ENCODE measurements at places on chromosomes 3 and 15.

DNA sequence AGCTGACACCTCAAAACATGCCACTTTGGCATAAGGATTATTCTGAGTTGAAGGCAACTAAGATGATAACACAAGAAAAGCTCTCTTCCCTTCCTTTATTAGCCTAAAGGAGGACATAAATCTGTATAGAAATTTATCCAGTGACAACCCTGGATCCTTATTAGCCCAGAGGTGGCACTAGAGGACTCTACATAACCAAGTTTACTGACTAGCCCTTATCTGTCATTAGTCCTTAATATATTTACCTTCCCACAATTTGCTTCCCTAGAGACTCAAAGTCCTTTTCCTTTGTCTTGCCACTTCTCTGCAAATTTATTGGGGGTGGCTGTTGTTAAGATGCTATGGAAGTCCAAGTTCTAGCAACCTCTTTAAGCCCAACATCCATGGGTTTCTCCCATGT, 26.7 kb downstream of the CEP70 start:
- no peak for DNase-seq

DNA sequence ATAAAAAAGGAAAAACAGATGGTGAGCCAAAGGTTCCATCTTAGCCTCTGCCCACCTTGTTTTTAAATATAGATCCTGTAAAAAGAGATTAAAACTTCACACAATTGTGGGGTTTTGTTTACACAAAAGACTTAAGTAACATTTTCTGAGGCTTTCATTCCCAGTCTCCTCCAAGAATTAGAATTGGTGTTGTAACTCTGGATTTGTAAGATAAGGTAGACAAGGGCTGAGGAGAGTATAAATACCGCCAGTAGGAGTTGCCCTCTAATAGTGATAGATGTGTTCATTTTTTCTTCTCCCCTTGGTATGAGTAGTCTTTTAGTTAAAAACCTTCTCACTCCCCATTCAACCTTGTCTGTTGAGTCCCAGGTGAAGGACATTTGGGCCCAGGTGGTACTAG, 8.5 kb downstream of the MINDY2 start:
- DNase-seq: no peak

- no peak for DNase-seq
Measured at GRCh38 chr3:99686955-99687612, 48.7 kb downstream of the COL8A1 start.

- DNase-seq: no peak
Measured at GRCh38 chr15:82315519-82316246, 33.6 kb downstream of the GOLGA6L10 start.

DNA sequence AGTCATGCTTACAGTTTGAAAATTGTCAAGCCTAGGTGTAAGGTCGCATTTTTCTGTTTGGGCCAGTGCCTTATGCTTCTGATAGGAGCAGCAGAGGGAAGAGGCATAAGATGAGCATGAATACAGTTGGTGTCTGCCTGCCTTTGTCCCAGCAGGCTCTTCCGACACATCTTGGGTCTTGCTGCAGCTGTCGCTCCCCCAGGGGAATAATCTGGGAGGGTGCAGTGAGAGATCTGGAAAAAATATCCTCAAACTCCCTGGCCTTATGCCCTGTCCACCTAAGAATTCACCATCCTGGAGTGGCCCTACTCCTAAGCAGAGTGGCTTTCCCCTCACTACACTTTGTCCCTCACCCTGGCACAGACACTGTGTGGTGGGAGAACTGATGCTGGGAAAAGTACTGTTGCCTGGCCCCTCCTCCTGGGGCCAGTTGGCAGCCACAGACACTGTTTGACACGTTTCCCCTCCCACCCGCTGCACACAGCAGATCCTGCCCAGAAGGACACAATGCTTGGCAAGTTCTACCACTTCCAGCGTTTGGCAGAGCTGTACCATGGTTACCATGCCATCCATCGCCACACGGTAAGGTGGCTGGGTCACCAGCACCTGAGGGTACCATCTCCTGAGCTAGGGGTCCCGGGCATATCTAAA, 21.1 kb upstream of the RHO start:
- no peak for DNase-seq

DNA sequence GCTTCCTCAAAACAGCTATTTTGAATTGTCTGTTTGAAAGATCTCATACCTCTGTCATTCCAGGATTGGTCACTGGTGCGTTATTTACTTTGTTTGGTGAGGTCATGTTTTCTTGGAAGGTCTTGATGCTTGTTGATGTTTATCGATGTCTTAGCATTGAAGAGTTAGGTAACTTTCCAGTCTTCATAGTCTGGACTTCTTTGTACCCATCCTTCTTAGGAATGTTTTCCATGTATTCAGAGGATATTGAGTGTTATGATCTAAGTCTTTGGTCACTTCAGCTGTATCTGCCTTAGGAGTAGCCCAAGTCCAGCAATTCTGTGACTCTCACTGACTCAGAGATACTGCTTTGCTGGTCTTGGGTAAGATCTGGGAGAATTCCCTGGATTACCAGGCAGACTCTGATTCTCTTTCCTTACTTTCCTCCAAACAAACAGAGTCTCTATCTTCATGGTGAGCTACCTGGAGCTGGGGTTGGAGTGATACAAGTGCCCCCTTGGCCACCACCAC, 398.6 kb downstream of the ZIC4 start:
- DNase-seq: no peak

GRCh38 chr3:63450023-63450422, 171.9 kb downstream of the SYNPR start:
- no peak for DNase-seq

- DNase-seq: no peak
Measured at GRCh38 chr3:191324936-191325335, 4.3 kb upstream of the CCDC50 start.

DNA sequence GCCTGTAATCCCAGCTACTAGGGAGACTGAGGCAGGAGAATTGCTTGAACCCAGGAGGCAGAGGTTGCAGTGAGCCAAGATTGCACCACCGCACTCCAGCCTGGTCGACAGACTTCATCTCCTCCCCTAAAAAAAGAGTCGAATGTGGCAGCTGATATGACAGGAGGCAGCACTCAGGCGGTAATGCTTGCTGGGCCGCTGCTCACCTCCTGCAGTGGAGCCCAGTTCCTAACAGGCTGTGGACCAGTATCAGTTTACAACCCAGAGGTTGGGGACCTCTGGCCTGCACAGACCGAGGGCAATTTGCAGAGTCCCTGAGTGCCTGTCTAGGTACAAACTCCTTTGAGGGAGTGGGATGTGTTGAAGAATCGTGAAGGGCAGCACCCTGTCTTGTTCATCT, 136.2 kb downstream of the SMAD6 start:
- DNase-seq: no peak

DNA sequence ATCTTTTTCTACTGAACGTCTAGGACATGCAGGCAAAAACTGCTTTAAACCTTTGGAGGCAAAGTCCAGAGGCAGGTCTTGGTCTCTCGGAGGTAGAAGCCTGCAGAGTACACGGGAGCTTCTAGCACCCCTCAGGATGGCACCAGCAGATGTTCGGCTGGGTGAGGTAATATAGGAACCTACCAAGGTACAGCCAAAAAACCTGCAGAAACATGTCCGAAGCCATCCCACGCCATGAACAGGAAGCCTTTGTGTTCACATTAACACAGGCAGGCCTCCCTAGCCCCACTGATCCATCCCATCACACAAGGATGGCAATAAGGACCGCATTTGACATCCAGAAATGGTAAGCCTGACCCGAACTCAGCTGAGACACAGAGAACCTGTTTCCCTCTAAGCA, 157.9 kb upstream of the HES1 start:
- no peak for DNase-seq

DNA sequence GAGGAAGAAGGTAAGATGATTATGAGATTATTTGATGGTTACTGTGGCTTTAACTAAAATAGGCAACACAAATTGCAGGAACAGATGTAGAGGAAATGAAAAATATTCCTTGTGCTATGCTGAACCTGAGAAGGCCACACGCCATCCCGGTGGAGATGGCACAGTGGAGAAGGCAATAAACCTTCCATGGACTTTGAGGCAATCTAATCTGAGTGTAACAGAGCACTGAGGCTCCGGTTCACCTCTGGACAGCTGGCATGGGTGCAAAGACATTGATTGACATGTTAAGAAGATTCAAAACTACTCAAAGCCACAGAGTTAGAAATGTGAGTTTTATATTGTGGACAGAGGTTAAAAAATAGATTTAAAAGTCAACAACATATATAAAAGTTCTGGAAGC, 535.7 kb downstream of the AGBL1 start:
- DNase-seq: no peak

- DNase-seq: no peak
Measured at GRCh38 chr15:29770796-29771195, 51.5 kb downstream of the TJP1 start.

Measured in stimulated activated CD8-positive, alpha-beta memory T cell treated with anti-CD3 and anti-CD28 coated beads, Interleukin-2, amount 100 ng/mL, for 1 hour (primary cell).